Hematopoietic multipotent progenitor cell treated with erythropoietin and hydrocortisone succinate and interleukin-3 and kit ligand, for 4 days (in vitro differentiated cells): ENCODE measurements at places on chromosomes 6 and 20.

- no peak for DNase-seq
Measured at GRCh38 chr6:83119742-83120300, 52.4 kb downstream of the DOP1A start.

GRCh38 chr6:119280668-119281067, 68.9 kb downstream of the MAN1A1 start:
- no peak for DNase-seq

- peak; percentile 88 for DNase-seq
Measured at GRCh38 chr6:135087803-135088202, 33.2 kb upstream of the HBS1L start.

GRCh38 chr6:38185244-38185643, 365.7 kb downstream of the ZFAND3 start:
- DNase-seq, result no peak

DNA sequence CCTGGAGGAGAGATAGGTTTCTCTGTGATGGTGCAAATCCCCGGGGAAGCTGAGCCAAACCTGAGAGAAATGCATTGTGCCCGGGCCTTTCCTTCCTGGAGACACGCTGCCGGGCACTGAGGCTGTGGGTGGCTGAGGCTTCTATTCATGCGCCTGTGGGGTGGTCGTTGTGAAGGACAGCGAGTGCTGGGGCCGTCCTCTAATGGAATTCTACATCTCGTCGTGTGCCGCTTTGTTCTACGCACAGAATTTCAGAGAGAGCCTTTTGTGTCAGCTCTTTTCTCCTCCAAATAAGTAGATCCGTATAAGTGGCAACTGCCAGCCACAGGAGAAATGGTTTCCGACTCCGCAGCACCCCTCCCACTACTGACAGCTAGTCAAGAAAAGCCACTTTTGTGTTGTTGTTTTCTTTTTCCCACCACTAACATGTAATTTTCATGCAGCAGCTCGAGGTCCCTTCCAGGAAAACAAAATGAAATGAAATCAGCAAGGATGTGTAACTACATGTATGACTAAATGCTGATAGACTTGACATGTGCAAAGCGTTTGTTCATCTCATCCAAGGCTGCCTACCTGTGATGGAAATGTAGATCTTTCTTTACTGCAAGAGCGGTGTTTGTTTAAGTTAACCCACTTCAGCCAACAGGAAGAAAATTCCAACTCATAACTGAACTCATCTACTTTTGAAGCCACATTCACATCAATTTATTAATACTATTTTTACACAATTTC, 26.4 kb upstream of the PXDC1 start:
- DNase-seq, result no peak

DNA sequence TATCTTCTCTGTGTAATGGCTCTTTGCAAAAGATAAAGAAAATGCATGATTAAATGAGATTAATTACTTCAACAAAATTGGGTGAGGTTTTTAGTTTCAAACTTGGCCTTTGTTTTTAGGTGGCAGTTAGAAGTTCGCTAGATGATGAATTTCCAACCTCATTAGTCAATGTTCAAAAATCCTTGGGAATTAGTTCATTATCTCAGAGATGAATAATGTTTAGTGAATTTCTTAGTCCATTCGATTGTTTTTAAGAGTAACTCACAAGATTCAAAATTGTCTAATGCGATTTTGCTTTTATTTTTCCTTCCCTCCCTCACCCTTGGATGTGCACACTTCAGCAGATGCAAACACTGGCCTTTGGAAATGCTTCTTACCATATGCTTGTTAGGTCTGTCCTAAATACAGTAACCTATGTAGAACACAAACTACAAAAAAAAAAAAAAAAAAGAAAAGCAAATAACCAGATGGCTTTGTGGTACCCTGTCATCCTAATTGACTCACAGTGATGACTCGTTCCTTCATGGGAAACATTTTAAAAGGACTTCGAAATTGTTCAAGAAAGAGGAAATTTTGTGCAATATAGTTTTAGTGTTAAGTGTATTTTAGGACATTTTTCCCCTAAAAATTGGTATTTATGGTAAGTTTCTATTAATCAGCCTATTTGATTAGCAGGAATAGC, 66.7 kb downstream of the FAM229B start:
- DNase-seq, result no peak

DNA sequence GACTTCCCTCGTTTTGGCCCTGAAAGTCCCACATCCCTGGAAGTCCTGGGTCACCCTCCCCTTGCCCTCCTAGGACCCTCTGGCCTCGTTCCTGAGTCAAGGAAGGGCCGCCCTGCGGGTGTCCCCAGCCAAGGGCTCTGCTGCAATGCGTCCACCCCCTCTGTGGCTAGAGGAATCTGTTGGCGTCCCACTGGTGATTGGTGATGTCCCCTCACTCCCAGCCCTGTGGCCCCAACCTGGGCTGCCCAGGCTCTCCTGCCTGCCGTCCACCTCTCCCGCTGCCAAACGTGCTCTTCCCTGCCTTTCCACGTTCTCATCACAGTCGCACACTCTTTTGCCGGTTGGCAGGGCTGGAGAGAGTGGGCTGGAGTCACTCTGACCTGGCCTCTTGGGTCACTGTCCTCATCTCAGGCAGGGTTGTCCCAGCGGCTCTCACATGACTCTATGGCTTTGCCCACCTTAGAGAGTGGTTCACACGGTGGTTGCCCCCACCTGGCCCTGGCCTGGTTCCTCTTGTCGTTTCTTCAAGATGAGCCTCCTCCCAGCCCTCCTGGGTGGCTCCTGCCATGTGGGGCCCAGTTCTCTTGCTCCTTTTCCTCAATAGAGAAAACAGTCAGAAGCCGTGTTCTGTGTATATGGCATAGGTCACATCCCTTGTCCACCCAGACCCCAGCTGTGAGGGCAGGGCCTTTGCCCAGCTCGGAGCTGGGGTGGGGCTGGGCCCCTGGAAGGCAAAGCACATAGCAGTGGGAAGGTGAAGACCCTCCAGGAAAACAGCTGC, 100.9 kb downstream of the TMEM242 start:
- DNase-seq, result peak; percentile 33

GRCh38 chr20:53768329-53768728, 174.7 kb upstream of the ZNF217 start:
- DNase-seq, result no peak

DNA sequence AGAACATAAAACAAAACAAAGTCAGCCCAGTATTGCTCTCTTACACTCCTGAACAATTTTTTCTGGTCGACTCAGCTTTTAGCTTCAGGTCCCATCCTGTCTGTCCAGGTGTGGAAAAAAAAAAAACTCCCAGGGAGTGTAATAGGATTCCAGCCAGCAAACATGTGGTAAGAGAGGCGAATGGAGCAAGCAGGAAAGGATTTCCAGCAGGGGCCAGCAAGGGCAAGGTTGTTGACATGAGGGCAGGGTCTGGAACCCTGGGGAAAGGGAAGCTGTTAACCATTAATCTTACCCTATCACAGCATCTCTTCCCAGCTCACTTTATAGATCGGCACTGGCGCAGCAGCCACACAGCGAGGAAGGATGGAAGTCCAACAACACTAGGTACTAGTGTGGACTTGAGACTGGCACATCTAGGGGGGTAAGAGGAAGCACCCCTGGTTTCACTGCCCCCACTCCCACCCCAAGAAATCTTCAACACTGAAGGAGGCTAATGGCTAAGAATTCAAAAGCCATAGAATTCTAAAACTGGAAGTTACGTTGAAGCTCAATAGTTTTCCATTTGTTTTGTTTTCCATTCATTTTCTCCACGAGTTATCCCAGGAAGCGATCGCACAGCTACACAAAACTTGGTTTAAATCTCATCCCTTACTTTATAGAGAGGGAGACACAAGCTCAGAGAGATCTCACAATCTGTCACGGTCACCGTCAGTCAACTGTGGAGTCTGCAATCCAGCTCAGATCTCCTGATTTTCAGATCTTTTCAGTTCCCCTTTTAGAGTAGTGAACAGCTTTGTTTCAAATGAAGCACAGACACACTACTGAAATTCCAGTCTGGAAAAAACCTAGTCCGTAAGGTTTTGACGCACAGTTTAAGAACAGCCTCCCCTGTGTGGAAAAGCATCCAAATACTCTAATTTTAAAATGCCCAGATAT, 53.3 kb downstream of the SLC22A23 start:
- no peak for DNase-seq

DNA sequence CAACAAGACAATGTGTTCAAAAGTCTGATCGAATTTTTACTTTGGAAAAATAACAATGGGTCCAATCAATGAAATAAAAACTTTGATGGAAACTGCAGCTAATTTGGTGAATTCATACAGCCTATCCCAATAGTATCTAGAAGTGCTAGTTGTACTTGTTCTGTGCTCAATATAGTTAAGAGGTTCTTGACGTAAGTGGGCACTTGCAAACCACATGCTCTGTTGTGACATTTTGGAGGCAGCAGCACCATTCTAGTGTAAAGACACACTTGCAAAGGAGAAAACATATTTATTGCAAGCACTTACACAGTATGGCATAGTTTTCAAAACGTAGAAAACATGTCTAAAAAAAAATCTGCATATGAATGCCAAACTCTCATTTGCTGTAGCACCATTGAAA, 6.7 kb upstream of the KLHL31 start:
- no peak for DNase-seq

DNA sequence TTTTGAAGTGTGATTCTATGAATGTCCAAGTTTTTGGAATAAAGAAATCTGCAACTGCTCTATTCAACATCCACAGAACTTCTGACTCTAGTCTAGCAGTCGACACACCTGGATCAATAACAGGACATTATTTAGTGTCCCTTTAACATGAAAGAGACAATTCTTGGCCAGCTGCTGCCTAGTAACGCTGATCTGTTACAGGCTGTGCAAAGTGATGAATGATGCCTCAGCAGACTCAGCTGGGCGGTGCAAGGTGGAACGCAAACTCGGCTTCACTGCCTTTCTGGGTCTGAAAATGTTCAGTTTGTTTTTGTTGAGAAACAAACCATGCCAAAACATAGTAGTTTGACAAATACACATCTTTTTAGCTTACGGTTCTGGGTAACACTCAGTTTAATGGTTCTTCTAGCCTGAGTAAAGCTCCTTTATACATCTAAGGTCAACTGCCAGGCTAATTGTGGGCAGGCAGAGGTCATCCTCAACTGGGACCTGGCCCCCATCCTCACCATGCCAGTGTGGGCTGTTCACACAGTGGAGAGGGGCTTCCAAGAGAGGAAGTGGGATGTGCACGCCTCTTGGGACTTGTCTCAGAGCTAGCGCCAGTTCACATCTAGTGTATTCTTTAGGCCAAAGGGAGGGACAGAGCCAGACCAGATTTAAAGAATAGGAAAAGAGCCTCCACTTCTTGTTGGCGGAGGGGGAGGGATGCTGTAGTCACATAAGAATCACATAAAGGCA, 879.7 kb downstream of the QKI start:
- no peak for DNase-seq

GRCh38 chr20:48060841-48061720, 275.8 kb upstream of the SULF2 start:
- no peak for DNase-seq

DNA sequence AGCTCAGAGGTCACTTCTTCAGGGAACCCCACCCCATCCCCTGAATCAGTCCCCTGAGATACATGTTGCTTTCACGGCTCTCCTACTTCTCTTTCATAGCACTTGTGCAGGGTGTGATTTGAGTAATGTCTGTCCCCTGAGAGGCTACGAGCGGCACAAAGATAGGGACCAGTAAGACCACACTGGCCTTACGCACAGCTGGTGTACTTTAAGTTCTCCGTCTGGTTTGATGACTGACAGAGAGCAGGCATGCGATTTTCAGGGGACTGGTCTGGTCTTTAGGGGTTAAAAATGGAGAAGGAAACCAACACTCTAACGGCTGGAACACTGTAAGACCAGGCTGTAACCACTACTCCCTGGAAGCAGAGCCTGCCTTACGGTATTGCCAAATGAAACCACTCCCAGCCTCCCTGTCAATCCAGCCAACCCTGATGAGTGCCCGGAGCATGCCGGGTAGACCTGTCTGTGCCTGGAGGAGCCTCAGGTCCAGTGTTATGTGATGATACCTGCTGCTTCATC, 47.1 kb downstream of the ELMO2 start:
- DNase-seq, result peak; percentile 64

DNA sequence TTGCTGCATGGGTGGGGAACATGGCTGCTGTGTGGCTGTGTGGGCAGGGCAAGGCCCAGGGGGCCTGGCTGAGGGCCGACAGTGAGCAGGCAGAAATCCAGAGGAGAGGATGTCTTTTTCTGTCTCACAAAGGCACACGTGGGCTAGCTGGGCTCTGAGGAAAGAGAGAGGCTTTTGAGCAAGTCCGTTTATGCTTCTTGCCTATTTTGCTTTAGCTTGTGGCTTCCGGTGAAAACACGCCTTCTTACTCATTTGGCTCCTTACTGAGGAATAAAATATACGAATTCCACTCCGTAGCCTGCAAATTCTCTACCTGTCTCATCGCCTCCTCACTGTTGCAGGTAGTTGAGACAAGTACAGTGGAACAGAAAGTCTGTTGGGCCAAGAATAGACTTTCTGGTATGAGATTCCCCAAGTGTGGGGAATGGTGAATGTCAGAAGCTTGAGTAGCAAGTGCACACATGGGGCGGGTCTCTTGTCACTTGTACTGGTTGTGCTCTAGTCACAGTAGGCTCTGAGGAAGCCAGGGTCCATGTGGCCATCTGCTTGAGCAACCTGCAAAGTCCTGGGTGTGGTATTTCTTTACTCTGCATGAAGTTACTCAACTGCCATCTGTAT, 28.4 kb downstream of the WRNIP1 start:
- DNase-seq, result peak; percentile 92

DNA sequence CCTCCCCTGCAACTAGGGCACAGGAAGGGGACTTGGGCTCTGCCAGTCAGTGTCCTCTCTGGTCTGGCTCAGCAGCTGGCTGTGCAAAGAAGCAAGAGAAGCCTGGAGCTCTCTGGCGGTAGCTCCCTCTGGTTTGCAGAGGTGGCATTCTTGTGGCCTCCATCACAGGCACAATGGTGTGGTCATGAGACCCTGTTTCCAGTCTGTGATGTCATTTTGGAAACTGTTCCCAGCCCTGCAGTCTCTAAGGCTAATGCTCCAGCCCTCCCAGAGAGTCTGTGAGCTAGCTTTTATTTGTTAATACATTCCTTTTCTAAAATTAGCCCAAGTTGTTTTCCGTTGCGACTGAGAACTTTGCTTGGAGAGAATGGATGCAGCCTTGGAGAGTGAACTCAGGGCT, 69.5 kb upstream of the FOXQ1 start:
- DNase-seq, result no peak

DNA sequence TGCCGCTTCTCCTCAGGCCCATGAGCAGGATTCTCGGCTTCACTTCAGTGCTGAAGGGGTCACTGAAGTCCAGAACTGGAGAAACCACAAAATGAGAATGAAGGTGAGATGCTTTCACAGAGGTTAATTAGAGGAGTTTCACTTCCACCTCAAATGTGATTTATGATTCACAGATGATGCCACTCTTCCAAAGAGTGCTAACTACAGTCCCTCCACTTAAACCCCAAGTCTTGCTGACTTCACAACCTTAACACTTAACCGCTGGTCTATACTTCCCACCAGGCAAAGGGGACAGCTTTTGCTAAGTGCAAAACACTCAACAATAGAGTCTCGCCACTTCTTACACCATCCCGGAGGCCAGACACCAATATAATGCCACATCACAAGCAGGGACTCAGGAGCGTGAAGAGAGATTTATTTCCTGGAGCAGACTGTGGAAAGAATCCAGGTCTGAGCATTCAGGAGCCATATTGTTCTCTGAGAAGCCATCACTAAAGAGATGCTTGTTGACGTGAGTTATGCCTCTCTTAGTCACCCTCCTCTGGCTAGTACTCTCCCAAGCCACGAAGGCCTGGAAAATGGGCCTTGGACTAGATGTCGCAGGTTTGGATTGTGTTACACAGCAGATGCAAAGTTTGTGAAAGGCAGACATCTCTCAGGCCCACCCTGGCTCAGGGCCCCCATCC, 24.4 kb downstream of the RRAGD start:
- no peak for DNase-seq
